Hepatic stellate cell (primary cell): ENCODE measurements at places on chromosomes 3 and 15.
A peak's percentile ranks its signal among the peaks of the same experiment; 100 is the strongest.

- DNase-seq = no peak
Observed at GRCh38 chr3:157149136-157149696, 10.7 kb downstream of the CCNL1 start.

DNA sequence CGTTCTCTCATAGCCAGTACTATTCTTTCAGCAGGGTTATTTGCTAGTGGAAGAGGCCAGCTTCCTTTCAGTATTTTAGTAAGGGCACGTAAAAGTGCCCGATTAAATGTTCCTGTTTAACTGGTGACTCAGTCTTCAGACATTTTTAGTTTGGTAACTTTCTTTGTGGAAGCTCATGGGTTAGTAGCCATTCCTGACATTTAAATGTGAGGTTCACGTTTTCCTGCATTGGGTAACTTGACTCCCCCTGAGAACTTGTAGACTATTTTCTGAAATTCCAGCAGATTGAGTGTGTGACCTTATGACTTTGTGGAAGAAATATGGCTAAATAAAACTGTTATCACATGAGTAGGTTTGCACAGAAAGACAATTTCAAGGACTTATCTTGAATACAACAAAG, 16.9 kb downstream of the ABHD2 start:
- peak; percentile 51 for DNase-seq

DNA sequence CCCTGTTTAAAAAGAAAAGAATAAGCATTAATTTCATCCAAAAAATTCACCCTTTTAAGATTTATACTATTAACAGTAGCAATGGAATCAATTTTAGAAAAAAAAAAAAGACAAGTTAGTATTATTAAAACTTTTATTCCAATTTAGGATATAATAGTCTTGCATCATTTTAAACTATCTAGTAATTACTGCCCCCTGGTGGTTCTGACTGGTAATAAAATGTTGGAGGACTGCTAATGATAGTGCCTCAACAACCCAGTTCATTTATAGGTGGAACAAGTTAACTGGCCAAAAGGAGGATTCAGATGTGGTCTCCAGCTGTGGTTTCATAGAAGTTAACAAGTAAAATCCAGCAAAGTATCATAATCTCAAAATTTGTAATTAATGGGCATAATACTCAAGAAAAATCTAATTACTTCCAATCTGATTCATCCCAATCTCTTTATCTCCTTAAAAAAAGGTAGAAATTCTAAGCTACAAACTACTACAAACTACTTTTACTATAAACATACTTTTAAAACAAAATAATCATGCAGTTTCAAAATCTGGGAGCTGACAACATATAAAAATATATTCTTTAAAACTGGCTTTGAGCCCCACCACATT, 30.7 kb upstream of the WDR49 start:
- DNase-seq = peak; percentile 9

DNA sequence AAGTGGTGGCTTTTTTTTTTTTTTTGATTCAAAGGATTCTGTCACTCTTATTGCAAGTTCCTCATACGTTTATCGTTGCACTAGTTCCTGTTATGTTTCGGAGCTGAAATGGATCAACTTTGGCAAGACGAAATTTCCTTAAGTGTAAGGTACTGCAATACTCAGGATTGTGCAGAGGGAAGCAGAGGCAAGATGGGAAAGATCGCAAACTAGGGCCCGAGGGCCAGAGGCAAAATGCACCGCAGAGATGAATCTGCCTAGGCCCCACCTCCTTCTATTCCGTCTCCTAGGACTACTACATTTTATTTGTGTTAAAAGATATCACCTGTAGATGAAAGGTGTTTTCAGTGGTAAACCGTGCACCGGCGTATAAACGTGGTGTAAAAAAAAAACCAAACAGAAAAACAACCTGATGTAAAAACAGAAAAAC, 331 bp downstream of the RNU6-1 start:
- peak; percentile 62 for DNase-seq

DNA sequence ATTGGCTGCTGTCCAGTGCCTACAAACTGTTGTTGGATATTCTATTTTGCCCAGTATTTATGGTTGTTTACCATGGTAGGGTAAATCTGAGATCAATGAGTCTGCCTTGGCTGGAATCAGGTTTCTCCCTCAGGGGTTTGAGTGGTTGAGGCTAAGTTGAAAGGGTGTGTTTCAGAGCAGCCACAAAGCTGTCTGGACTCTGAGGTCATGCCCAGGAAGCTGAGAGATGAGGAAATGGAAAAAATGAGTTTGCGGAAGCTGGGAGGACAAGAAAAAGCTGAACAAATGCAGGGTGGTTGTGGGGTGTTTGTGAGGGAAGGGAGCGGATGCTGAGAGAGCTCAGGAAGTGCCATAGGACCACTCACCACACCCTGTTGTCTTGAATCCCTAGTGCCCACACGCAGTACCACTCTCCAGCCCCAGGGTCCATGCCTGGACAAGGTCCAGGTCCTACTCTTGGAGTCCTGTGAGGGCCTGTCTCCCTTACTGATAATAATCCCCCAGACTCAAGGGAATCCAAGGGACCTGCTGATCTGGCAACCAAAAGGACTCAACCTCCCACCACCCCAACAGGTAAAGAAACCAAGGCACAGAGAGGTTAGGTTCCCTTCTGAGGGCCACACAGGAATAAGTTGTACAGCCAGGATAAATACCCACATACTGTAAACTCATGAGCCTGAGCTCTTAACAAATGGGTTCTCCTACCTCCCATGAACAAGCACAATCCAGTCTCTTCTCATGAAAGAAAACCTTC, 81.6 kb downstream of the PPCDC start:
- DNase-seq = peak; percentile 62

GRCh38 chr3:13042127-13042701, 31.0 kb downstream of the IQSEC1 start:
- DNase-seq = no peak

GRCh38 chr3:52083556-52084087, 27.3 kb upstream of the DUSP7 start:
- no peak for DNase-seq

DNA sequence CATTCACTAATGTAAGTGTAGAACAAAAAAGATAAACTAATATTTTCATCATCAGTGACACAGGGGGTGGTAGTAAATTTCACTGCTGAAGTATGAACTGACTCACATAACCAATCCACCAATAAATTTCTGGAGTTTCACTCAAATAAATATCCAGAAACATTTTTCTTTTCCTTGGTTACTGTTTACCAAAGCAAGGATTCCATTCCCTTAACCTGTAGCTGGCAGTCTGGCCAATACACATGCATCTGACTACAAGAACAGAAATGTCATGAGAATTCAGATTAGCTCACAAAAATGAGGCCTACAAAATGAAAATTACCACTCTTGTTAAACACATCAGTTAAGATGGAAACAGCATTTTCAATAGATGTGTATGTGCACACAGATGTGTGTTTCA, 80.3 kb downstream of the STAG1 start:
- DNase-seq = peak; percentile 27

DNA sequence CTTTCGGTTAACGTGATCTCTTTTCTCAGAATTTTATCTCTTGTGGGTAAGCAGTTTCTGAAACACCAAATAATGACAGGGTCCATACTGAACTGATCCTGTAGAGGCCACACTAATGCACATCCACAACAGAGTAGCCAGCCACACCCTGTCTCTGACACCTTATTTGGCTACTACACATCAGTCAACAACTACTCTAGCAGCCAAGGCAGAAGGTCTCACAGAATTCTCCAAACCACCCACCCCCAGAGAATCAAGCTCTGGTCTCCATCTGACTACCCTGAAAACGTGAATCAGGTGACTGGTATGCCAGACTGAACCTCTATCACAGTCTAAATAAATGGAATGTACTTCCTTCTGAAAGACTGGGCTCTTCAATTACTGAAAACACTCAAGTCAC, 38.0 kb downstream of the EDC3 start:
- peak; percentile 51 for DNase-seq
